ENCODE measurements at places on chromosomes 3 and 15.

GRCh38 chr3:45168451-45168850 is 22.3 kb upstream of the CDCP1 start:
- DNase-seq: peak; percentile 42

DNA sequence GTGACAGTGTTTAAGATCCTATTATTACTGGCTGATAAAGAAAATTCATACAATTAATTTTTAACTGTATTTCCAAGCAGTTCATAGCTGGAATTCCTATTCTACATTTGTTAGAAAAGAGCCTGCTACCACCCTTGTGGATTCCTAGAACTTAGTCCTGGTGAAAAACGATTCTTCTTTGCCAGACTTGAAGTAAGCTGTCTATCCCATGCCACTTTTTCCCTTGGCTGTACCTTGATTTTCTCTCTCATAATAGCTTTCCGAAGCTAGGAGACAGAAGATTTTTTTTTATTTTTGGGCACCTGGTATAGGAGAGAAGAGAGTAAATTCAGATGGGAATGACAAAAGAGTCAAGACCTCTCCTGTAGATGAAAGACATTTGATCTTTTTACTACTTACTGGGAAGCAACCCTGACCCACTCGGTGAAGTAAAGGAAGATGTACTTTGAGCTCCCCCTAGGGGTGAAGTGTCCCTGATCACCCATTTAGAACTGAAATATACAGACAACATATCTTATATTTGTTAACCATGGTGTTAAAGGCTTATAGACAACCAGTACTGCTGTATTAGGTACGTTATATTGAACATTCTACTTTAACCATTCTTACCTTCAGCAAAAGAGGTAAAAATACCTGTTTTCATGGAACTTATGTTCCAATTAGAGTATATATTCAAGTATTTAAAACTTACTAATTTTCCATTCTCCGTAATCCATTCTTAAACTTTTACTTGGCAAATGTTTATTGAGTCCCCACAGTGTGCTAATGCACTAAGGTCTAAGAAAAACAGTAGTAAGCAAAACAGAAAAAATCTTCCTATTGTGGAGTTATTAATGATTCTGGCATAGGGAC is 36.2 kb upstream of the C3orf38 start:
- peak; percentile 77 for DNase-seq

GRCh38 chr15:68930268-68931022 is at the start of gene SPESP1:
SPESP1 (plus strand) TSS chr15:68930525; CDS start chr15:68930654, 129 bp downstream.
- peak; percentile 82 for DNase-seq

- no peak for DNase-seq
Observed at GRCh38 chr3:115663414-115663813, 40.1 kb downstream of the GAP43 start.

- DNase-seq: no peak
Observed at GRCh38 chr3:195807681-195808121, 4.0 kb downstream of the MUC4 start.

GRCh38 chr3:184148076-184148475 is 7.1 kb upstream of the DVL3 start:
- no peak for DNase-seq

GRCh38 chr15:55799291-55800212 is 56.6 kb upstream of the PRTG start:
- peak; percentile 46 for DNase-seq

GRCh38 chr3:106302451-106303221 is 433.8 kb upstream of the CBLB start:
- DNase-seq: no peak

DNA sequence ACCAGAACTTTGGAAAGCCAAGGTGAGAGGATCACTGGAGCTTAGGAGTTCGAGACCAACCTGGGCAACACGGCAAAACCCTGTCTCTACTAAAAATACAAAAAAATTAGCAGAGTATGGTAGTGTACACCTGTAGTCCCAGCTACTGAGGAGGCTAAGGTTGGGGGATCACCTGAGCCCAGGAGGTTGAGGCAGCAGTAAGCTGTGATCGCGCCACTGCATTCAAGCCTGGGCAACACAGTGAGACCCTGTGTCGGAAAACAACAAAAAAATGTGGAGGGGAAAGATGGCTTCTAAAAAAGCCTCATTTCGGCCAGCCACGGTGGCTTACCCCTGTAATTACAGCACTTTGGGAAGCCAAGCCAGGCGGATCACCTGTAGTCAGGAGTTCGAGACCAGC is 54.5 kb downstream of the SETD2 start:
- no peak for DNase-seq

DNA sequence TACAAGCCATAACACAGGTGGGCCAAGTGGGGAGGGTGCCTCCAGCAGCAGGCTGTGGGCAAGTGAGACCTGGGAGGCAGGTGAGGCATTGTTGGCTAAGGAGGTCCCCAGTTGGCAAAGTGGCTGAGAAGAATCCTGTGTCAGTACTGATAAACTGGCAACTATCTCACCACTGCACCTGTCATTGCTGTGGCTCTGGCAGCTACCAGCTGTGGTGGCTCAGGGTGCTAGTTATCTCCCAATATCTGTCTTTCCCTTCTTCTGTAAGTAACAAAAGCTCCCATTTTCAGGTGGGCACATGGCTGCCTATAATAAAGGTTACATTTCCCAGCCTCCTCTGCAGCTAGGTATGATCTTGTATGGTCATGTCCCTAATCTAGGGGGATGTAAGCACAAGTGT is 80.6 kb upstream of the RNF7 start:
- no peak for DNase-seq

DNA sequence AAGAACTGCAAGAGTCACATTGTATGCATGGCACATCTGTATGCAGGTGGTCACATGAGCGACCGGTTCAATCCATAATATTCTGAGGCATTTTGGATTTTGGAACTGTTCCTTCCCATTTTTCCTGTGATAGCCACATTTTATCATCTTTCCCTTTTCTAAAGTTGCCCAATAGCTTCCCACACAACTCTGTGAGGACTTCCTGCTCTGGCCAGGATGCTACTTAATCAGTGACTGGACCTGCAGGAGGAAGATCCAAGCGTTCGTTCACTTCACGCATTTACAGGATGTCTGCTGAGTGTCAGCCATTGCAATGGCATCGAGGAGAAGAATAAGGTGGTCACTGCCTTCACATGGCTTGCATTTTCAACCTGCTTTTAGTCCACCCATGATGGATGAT is 9.8 kb downstream of the KLHL6 start:
- no peak for DNase-seq

DNA sequence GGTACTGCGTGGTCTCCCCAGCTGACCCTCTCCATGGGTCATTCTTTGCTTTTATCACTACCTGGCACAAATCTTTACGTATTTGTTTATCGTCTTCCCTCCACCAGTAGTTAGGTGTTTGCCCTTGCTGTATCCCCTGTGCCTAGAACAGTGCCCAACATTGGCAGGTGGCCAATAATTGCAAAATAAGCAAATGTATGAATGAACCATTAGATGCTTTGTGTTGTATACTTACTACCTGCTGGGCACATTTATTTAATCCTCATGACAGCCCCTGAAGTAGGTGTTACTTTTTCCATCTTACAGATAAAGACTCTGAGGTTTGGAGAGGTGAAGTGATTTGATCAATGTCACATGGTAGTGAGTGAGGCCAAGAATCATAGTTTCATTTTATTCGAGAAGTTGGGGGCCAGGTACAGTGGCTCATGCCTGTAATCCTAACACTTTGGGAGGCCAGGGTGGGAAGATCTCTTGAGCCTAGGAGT is 2.0 kb upstream of the TWF2 start:
- no peak for DNase-seq

DNA sequence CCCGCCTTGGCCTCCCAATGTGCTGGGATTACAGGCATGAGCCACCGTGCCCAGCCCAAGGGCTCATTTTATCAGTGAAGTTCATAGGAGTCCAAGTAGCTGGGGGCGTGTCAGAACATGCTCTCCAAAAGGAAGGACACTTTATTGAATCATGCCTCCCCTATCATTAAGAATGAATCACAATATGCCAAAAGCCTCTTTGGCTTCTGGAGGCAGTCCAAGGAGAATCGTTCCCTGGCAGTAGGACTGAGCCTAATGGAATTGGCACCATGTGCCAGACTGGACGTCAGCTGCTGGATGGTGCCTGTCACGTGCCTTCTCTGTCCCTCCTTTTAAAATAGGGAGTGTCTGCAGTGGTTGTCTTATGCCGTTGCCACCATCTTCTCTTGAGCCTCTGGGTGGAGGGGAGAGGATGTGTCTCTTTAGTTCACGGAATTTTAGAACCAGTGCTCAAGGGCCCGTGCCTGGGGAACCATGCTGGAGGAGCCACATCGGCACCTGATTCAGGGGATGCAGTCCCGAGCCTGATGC is 234.7 kb upstream of the LYSMD4 start:
- no peak for DNase-seq

GRCh38 chr3:54966979-54967378 is 39.1 kb upstream of the LRTM1 start:
- no peak for DNase-seq

DNA sequence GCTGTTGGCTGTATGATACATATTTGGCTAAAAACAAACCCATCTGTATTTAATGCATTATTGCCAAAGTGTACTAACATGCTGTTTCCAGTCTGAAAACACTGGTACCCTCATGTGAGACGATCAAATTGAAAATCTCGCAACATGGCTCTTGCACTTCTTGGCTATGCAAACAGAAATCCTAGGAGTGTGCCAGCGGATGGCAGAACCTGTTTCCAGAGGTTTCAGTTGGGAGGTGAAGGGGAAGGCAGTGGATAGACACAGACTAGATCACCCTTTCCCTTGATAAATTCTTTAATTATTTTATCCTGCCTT is 350.3 kb downstream of the TUSC7 start:
- no peak for DNase-seq

DNA sequence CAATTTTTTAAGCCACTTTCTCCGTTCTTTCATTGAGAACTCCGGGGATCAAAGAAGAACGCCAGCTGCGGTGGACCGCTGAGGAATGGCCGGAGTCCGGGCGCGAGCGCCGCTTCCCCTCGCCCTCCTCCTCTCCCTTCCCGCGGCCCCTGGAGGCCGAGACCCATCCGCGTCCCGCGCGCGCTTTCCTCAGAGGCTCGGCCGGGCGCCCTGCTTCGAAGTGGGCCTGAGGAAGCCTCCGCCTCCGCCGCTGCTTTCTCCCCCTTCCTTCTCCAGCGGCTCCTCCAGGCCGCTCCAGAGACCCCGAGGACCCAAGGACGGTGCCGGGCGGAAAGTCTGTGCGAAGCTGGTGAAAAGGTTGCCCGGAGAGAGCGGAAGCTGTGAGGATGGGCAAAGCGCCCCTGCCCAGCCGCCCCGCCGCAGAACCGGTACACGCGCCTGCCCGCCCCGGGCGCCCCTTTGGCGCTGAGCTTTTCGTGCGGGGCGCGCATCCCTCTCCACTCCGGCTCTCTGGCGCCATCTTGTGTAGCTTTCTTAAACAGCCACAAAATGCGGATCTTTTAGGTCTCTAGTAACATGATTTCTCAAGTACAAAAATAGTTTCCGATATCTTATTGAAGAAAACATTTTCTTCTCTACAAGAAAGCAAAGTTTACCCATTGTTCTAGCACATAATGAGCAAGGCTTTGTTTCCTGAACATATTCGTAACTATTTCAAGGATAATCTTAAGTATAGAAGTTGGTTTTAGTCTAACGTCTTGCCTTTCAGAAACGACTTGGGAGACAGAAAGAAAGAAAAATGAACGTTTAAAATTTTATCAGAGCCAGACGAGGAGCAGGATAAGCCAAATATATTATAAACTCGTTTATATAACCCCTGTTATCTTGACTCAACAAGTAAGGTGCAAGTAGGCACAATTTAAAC is 59.2 kb upstream of the FAM174B start:
- DNase-seq: peak; percentile 75

GRCh38 chr3:128572644-128573105 is 77.9 kb downstream of the RPN1 start:
- no peak for DNase-seq

DNA sequence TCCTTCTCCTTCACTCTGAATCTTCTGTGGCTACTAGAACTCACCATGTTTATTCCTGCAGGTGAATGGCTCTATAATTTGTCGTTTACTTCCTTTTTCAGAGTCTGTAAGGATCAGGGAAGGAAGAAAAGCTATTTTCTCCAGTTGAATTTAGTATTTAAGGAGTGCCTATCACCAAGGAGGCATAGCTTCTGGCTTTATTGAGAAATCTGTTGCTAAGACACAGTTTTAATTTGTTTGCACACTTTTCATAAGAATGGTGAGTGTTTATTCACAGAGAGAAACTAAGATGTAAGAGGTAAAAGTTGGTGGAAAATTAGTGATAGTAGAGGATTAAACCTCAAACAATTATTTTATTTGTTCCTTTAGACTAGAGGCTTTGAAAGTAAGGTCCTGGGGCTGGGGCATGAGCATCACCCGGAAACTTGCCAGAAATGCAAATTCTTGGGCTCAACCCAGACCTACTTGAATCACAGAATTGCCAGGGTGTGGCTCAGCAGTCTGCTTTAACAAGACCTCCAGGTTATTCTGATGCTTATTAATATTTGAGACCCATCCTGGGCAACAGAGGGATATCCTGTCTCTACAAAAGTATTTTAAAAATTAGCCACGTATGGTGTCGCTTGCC is 461.3 kb downstream of the AGBL1 start:
- no peak for DNase-seq

- DNase-seq: peak; percentile 65
Observed at GRCh38 chr3:158105119-158105709, 1.0 kb downstream of the SHOX2 start.

GRCh38 chr3:36959821-36960220 is 15.0 kb upstream of the TRANK1 start:
- peak; percentile 71 for DNase-seq

DNA sequence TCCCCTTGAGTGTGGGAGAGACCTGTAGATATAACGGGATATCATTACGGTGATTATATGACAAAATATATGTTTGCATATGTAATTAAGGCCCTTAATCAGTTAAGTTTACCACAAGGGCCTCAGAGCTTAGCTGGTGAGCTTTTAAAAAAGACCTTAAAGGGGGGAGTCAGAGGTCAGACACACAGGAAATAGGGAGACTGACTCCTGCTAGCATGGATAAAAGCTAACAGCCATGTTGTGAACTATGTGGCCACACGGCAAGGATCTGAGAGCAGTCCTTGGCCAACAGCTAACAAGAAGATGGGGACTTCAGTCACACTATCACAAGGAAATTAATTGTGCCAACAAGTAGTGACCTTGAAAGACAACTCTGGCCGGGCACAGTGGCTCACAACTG is 3.1 kb downstream of the STAG1 start:
- DNase-seq: no peak

- DNase-seq: no peak
Observed at GRCh38 chr3:54736459-54736858, 191.4 kb downstream of the LRTM1 start.

- peak; percentile 62 for DNase-seq
Observed at GRCh38 chr3:10286596-10287295, 6.0 kb downstream of the GHRL start.

GRCh38 chr3:184461219-184461618 is 81.4 kb downstream of the CHRD start:
- no peak for DNase-seq

DNA sequence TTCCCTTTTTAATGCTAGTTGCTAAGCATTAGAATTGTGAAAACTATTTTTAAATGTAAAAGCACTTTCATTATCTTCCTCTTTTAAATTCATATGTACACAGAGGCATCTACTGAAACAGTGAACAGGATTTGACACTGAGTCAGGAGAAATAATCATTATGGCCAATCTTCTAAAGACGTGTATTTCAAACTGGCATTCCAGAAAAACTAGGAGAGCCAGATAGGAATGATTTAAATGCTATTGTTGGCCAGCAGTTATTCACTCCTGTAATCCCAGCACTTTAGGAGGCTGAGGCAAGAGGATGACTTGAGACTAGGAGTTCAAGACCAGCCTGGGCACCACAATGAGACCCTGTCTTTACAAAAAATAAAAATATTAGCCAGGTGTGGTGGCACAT is 67.6 kb upstream of the RAP2B start:
- peak; percentile 28 for DNase-seq

Data from EH (cell line).